NAMALWA (cell line): ENCODE measurements at places on chromosomes 7 and 10.
A peak's percentile ranks its signal among the peaks of the same experiment; 100 is the strongest.

GRCh38 chr7:105866102-105866801 is 10.1 kb downstream of the ATXN7L1 start:
- no peak for DNase-seq

DNA sequence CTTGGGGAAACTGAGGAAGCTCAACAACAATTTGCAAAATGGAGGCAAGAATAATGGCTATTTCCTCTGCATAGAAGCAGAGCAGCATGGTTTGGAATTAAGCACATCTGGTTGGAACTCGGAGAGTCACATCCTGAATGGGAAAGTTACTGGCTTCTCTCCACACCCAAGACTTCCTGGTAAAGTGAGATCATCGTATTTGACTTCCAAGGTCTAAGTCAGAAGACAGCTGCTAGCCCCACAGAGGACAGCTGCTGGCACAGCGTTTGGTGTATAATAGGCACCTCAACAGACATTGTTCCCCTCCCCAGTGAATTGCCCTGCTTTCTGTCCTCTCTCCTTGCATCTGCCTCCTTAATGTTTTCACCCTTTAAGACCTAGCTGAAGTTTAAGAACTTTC is 37.0 kb upstream of the NRF1 start:
- DNase-seq: no peak

DNA sequence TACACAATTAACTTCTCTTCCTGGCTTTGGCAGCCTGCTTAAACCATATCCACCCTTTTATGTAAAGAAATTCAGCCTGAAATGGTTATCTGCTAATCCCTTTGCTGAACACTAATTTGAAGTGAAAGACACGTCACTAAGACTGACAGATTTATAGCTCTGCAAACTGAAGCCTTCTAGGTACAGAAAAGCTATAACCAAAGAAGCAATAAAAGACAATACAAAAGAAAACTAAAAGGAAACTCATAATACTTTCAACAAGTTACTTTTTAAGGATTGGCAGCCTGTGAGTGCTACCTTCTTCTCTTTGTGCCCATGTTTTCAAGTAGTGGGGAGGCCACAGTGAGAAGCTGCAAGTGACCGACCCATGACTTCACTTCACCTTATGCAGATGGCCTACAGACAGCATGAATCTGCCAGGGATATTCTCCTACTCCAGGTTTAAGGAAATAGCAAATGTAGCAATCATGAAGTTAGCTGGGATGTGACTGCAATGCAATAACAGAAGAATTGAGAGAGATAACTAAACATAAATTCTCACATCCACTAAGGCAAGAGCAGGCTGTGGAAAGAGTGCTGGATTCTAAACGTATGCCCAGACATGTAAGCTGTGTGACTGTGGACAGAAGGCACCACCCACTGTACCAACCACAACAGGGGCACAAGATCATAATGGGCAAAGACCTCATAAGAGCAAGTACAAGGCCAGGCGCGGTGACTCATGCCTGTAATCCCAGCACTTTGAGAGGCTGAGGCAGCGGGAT is 10.7 kb upstream of the SPOCK2 start:
- DNase-seq: no peak

DNA sequence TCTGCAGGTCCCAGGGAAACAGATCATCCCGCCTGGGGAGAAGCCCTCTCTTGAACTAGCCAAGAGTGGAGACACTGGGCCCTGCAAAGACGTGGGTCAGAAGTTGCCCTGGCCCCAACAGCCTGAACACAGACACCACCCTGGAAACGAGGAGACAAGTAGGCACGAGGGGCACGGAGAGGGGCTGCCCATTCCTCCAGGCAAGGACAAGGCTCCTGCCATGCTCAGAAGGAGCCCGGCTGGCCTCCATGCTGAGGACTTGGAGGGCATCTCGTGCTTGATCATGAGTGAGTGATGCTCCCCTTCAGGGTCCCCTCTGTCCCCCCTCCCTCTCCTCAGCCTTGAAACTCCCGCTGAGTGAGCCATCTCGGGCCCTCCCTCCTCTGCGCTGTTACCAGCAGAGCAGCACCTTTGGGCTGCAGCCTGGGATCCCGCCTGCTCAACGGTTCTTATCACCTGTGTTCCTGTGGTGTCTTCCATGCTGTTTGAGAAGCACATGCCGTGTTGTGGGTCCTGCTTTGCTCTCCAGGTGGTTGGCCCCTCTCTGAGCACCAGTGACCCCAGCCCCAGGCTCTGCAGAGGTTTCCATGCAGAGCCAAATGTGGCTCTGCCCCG is 544.3 kb downstream of the TCERG1L start:
- DNase-seq: no peak

GRCh38 chr10:52517012-52517411 is 202.9 kb downstream of the DKK1 start:
- no peak for DNase-seq

DNA sequence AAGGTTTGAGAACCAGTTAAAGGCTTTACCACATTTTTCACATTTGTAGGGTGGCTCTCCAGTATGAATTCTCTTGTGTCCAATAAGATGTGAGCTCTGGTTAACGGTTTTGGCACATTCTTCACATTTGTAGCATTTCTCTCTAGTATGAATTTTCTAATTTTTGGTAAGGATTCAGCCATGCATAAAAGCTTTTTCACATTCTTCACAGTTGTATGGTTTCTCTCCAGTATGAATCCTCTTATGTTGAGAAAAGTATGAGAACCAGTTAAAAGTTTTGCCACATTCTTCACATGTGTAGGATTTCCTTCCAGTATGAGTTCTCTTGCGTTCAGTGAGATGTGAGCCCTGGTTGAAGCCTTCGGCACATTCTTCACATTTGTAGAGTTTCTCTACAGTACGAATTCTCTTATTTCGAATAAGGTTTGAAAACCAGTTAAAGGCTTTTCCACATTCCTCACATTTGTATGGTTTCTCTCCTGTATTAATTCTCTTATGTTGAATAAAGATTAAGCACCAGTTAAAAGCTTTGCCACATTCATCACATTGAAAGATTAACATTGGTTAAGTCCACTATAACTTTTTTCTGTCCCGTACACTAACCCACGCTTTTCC is 33.2 kb upstream of the ZNF479 start:
- no peak for DNase-seq

GRCh38 chr7:3991731-3992231 is 690.3 kb upstream of the FOXK1 start:
- no peak for DNase-seq

DNA sequence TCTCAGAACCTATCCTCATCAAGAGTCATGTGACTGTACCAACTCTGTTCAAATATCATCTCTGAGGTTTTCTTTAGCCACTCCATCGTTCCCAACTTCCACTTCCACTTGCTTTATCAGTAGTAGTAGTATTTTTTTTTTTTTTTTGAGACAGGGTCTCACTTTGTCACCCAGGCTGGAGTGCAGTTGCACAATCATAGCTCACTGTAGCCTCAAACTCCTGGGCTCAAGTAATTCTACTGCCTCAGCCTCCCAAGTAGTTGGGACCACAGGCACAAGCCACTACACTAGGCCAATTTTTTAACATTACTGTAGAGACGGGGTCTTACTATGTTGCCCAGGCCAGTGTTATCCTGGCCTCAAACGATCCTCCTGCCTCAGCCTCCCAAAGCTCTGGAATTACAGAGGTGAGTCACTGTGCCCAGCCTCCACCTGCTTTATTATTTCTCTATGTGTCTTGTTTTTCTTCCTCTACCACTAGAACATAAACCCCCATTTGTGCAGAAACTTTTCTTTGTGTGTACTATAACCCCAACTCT is 5.9 kb downstream of the NCAPG2 start:
- no peak for DNase-seq

GRCh38 chr10:4246881-4247358 is 461.9 kb upstream of the KLF6 start:
- DNase-seq: no peak

DNA sequence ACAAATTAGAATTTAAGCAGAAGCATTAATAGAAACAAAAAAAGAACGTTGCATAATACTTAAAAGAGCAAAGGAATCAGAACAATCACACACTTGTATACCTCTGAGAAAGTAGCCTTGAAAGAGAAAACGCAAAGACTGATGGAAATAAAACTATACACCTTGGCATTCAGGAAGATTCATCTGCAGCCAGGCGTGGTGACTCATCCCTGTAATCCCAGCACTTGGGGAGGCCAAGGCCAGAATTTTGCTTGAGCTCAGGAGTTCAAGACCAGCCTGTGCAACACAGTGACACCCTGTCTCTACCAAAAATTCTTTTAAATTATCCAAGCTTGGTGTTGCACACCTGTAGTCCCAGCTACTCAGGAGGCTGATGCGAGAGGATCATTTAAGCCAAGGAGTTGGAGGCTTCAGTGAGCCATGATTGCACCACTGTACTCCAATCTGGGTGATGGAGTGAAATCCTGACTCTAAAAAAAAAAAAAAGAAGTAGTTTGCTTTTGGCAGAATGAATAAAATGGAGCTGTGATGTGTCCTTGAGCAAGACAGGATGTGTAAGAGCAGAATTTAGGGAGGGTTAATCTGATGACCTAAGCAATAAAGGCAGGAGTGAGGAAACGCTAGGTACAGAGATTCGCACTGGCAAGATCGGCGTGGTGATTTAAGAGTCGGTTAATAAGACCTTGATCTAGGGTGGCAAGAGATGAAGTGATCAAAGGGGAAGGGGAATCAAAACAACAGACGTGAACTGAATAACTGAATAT is 75.8 kb upstream of the NRP1 start:
- DNase-seq: no peak

DNA sequence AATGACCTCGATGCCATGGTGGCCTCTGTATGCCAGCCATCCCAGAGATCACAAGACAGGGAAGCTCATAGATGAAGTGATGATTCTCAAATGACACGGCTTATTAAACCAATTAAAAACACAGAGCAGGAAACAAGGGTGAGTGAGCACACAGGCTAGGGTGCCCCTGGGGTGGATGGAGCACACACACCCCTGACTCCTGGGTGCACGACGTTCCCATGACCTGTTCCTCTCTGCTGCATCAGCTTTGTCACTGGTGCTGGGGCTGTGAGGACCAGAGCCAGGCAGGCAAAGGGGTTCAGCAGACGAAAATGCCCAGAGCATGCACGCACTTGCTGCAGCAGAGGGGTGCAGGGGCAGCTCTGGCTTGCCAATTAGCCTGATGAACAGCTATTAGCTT is 86.5 kb upstream of the LRRC4 start:
- peak; percentile 48 for DNase-seq

DNA sequence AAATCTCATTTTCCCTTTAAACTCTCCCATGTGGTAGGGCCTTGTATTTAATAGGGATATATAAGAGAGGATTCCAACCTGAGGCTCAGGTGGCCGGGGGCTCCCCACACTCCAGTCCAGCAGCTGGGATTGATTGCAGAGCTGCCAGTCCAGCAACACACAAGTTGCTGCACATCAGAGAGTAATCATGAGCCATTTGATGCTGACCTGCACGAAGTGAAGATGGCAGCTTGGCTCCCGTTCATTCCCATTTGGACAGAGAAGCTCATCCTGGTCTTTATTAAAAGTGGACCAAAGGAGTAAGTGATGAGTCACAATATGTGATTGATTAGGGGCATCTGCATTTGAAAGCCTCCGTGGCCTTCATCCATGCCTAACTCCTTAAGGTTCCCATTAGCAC is 202.4 kb downstream of the PLXNA4 start:
- no peak for DNase-seq

- no peak for DNase-seq
Measured at GRCh38 chr7:148709014-148709413, 10.3 kb downstream of the CUL1 start.

DNA sequence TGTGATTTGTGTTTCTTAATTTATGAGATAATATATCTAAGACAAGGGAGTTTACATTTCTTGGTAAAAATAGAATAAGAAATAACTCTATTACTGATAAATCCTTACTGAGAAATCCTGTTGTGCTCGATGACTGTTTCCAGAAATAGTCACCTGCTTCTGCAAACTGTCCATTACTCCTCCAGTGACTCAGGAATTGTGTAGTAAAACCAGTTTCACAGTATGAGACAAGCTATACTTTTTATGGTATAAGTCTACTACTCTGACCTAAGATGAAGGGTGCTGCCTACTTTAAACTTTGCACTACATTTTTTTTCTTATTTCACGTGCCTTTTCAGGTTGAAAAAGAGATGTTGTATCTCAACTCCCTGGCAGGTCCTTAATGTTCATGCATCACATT is 6.8 kb upstream of the ANKRD22 start:
- DNase-seq: no peak

- no peak for DNase-seq
Measured at GRCh38 chr10:98463976-98464754, 17.4 kb upstream of the HPS1 start.

DNA sequence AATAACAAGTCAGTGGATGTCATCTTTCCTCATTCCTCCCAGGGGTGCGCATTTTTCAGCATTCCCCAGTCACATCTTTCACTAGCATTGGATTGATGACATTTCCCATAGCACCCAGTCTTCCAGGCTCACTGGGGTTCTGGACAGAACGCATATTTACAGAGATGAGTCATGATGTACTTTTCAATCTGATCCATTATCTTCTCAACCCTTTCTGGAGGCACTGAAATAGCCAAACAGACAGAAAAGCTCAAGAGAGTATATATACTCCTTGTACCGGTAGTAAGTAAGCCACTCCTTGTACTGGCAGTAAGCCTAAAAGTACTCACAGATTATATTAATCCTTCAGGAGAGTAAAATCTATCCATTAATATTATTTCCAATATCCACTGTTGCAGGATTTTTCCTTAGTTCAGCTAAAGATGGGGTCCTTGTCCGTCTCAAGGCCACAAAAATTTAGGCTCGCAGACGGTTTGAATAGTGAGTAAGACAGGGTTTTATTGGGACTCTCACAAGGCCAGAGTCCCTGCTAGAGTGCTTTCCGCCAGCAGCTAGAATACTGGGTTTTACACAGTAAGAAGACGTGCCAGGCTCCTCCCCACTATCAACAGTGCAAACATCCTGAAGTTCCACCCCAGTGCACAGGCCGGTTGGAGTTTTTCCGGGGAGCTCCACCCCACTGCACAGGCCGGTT is 60.8 kb downstream of the MDH2 start:
- peak; percentile 16 for DNase-seq

GRCh38 chr10:5242585-5242984 is 45.9 kb downstream of the AKR1C4 start:
- DNase-seq: no peak

DNA sequence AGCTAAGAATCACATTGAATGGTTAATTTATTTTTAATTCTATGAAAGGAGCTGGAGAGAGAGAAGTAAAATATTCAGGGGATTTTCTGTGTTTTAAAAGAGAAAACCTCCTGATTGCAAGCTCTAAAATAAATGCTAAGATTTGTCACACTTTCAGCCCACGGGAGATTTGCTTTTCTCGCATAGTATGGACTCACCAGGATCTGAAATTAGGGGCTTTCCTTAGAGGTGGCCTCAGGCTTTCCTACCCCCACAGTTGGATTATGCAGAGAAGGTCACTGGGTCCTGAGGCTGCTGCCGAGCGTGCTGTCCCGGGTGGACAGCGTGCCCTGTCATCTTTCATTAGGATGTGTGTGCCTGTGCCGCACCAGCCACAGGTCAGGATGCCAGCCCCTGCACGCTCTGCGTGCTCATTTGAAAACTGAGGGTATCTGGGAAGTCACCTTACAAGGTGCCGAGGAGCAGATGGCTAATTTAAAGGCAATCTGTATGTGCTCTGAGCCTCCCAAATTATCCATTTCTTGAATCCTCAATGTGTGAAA is 258.8 kb downstream of the CELF2 start:
- no peak for DNase-seq
